Stimulated activated CD4-positive, alpha-beta T cell treated with anti-CD3 and anti-CD28 coated beads, Interleukin-1b, Interleukin-23, amount 100 ng/mL, for 4 hours (primary cell): ENCODE measurements at places on chromosomes 2 and 18.
A peak's percentile ranks its signal among the peaks of the same experiment; 100 is the strongest.

DNA sequence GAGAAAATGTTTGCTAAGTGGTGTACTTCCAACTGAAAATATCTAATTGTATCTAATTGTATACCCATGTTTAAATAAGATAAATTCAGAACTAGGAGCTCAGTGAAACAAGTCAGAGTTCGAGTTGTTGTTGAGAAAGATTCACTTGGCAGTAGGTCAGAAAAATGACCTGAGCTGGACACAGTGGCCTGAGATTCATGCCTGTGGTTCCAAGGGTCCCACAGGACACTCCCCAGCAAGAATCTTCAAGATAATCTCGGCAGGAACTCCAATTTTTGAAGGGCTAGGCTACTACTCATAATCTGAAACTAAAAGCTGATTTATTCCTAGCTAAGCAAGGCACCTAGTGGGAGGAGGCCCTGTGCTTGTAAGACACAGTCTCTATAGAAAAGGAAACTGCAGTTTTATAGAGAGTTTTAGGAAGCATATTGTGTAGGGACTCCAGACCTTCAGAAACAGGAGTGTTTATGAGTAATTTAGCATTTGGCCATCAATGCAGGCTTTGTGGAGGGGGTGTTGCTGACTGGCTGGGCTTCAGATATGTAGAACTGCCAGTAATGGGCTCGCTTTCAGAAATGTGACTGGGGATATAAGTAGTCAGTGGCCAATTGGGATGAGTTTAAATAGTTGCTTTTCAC is 43.2 kb downstream of the SP140 start:
- no peak for DNase-seq

DNA sequence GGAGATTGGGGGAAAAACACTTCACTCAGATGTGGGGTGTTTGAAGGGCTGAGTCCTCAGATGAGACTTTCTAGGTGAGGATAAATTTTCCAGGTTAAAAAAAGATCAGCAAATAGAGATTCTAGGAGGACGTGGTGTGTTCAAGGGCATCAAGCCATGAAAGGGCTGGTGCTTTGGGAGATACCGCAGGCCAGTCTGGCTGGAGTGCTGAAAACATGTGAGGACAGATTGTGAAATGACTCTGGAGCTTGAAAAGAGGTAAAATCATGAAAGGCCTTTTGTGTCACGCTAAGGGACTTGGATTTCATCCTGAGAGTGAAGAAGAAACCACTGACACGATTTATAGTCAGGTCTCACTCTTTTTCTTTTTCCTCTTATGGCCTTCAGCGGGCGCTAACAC is 320.5 kb downstream of the DPP10 start:
- no peak for DNase-seq

GRCh38 chr2:142502402-142502801 is 371.6 kb upstream of the LRP1B start:
- no peak for DNase-seq

- DNase-seq: no peak
These were observed 248.9 kb downstream of the TDRD15 start for GRCh38 chr2:21372654-21373053.

GRCh38 chr18:79508565-79509535 is 113.1 kb downstream of the NFATC1 start:
- no peak for DNase-seq

DNA sequence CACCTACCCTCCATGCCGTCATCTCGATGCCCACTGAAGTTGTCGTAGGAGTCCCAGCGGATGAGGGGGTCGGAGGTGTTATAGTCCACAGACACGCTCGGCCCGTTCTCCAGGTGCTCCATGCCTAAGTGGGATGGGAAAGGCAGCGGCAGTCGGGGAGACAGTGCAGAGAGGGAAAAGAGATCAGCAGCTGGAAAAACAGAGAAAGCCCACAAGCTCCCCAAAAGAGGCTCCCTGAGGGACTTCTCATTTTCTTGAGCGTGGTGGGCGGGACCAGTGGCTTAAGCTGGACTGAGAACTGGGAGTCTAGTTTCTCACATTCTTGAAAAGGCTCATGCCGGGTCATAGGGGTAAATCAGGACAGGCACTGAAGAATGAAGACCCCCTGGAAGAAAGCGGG is 121.9 kb downstream of the TNS1 start:
- no peak for DNase-seq

- DNase-seq: peak; percentile 5
These were observed 937 bp upstream of the LANCL1 start for GRCh38 chr2:210477496-210477895.

DNA sequence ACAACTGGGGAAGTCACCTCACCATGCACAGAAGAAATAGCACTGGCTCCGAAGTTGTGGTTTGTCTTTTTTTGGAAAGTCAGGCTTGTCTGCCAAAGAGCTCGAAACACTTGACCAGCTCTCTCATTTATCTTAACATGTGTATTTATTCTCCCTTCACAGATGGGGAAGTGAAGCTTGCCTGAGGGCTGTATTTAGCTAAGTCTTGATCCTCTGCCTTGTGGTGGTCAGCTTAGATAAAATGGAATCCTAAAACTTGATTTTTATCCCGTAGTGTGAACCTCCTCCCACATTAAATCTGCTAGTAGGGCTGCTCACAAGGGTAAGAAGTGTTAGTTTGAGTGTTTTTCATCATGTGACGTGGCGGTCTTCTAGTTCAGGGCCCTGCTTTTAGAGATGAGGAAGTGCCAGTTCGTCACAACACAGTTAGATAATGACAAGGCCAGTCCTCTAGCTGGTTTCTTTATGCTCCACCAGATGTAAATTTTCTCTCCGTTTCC is 89.7 kb downstream of the TMEM247 start:
- no peak for DNase-seq

DNA sequence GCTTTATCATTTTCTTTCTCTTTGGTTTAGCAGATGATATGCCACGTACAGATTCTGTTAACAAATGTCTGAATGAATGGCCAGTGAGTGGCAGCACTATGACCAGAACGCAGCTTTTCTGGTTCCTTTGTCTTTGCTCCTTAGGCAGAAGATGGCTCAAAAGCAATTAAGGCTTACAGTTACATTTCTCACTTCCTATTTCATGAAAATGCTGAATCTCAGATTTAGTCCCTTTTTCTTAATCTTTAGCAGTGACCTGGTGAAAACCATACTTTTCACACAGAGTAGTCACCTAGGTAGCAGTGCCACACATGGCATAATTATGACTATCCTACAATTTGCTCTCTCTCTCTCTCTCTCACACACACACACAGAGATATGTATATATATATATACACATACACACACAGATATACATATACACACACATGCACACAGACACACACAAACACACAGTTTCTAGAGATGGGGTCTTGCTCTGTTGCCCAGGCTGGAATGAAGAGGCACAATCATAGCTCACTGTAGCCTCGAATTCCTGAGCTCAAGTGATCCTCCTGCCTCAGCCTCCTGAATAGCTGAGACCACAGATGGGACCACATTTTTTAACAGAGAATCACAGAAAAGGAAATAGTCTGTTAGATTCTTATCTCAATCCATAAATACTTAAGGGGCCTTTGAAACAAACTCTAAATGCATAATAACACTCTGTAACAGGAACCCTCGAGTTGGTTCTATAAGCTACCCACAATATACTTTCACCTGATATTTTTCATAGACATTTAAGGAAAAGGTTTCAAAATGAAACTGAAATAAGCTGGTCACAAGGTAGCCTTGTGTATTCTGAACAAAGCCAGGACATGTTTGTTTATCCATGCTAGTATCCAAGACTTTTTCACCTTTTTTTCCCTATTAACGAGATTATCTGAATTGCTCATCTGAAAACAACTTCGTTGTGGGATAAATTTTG is 11.6 kb downstream of the PDE6D start:
- no peak for DNase-seq

DNA sequence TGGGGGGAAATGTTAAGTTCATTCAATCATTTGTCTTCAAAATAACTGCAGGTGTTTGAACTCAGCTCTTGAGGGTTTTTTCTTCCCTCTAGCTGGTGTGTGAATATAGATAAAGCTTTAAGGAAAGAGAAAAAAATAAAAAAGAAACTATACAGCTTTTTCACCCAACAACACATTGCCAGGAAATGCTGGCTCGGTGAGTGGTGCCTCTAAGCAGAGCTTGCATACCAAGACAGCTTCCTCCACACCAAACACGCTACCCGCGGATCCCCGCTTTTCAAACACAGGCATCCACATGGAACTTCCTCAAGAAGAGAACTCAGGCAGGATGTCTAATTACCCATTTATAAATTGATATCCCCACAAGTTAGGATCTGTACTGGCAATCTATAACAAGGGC is 69.8 kb upstream of the TANK start:
- peak; percentile 7 for DNase-seq

DNA sequence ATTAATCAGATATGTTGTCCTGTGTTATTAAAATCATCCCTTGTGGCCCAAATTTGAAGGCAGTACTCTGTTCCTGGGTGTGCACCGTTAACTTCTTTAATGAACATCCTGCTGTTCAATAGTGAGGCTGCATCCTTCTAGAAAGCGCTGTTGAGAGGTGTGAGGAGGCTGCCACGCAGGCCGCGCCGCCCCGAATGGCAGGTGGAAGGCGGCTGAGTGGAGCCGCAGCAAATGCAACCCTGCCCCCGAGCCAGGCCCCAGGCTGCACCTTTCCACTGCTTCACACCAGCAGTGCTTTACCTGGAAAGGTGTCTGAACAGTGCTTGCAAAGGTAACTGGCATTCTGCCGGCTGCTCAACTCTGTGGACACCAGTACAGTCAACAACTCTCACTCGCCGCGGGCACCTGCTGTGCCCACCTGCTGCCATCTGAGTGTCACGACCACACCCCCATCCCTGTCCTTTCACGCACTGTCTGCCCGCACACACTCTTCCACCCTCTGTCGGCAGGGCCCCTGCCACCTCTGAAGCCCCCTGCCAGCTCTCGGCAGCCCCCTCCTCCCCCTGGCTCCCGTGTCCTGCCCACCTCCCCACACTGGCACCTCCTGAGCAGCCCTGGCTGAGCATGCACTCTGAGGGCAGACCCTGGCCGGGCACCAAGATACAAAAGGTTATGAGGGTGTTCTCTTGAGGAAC is 70.9 kb downstream of the ODC1 start:
- no peak for DNase-seq

- no peak for DNase-seq
These were observed 289.3 kb upstream of the TNP1 start for GRCh38 chr2:217149087-217149660.

DNA sequence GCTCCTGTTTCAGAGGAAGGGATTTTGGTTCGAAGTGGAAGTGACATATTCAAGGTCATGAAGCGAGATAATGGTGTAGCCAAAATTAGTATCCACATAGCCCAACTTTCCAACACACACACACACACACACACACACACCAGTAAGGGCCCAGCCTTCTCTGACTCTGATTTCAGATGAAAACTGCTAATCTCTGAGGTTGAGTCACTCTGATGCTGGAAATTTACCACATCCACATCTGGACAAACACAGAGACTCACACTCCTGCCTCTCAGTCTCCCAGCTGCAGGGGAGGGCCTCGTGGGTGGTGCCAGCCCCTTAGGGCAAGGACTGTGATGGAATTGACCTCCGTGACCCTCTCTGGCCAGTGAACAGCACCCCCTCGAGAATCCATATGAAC is 29.0 kb upstream of the SLC35F6 start:
- no peak for DNase-seq

DNA sequence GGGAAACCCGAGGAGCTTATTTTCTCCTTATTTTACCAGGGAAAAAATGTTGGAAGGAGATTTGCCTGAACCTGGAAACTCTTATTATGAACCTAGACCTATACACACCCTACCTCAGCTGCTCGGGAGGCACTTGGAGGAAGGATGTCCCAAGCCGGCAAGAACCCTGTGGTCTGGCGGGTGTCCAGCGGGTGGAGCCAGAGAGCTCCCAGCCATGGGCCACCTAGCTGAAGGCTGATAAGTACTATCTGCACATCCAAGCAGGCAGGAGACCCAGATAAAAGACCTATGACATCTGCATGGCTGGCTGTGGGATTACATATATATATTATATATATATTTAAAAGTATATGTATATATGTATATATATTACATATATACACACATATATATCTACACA is 1.1 kb upstream of the SLC14A1 start:
- DNase-seq: peak; percentile 65

- DNase-seq: no peak
These were observed 227.6 kb downstream of the MYCN start for GRCh38 chr2:16167870-16168426.

DNA sequence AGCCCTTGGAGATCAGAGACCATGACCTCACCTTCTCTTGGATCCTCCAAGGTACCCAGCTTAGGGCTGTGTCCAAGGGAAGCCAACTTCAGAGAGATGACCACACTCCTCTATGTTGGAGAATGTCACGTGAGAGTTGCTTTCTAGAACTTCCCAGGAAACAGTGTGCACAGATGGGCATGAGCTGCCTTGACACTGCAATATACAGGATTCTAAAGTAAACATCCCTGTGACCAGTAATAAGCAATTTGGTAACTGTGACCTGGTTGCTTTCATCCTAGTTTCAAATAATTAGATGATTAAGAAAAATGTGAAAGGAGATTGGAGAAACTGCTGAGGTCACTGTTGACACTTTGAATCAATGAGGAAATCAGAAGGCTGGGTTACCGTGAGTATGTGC is 181.1 kb upstream of the EPAS1 start:
- no peak for DNase-seq

GRCh38 chr2:121390082-121390692 is 105.2 kb upstream of the TFCP2L1 start:
- DNase-seq: no peak

- DNase-seq: no peak
These were observed 45.4 kb upstream of the SNTG2 start for GRCh38 chr2:905091-905832.

DNA sequence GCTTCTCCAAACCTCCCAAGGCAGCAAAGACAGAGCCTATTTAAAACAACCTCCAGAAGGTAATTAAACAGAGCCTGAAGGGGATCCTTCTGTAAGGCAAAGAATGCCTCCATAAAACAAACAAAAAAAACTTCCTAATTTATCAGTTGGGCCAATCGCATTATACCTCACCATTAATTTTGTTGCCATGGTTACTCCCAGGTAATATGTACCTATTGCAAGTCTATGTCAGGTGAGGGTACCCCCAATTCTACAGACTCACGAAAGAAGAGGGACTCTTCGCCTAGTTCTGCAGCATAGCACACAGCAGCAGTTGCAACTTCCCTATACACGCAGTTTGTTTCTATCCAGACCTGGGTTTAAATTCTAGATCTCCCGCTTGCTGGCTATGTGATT is 38.8 kb downstream of the SFXN5 start:
- DNase-seq: no peak

DNA sequence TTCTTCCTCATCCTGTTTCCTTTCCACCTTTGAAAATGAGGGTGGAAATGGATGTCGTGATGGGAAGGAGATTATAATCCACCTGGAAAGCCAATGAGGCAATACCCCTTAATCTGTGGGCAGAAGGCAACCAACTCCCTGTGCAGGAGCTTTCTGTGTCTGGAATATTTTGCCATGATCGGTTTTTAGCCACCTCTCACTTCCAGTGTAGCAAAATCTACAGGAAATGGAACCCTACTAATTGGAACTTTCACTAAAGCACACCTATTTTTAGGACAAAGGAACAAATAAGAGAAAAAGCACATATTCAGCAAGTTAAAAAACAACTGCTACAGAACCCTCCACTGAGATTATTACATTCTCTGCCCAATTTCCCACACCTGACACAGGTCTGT is 112.1 kb upstream of the SMAD7 start:
- no peak for DNase-seq

- no peak for DNase-seq
These were observed 114.0 kb upstream of the GLS start for GRCh38 chr2:190766595-190766994.

- peak; percentile 11 for DNase-seq
These were observed 92.4 kb downstream of the DYSF start for GRCh38 chr2:71545572-71546274.

GRCh38 chr2:191319186-191319585 is 74.0 kb downstream of the MYO1B start:
- DNase-seq: no peak

GRCh38 chr2:20164734-20165478 is 60.0 kb downstream of the SDC1 start:
- no peak for DNase-seq
